ENCODE measurements at places on chromosomes 7 and 10.

GRCh38 chr10:100636848-100637553 lies 101.3 kb downstream of the HIF1AN start:
- DNase-seq: no peak

- peak; percentile 31 for DNase-seq
Observed at GRCh38 chr7:99579956-99580777, 17.9 kb upstream of the TMEM225B start.

- peak; percentile 63 for DNase-seq
Observed at GRCh38 chr10:72552857-72553256, 73.0 kb downstream of the MICU1 start.

DNA sequence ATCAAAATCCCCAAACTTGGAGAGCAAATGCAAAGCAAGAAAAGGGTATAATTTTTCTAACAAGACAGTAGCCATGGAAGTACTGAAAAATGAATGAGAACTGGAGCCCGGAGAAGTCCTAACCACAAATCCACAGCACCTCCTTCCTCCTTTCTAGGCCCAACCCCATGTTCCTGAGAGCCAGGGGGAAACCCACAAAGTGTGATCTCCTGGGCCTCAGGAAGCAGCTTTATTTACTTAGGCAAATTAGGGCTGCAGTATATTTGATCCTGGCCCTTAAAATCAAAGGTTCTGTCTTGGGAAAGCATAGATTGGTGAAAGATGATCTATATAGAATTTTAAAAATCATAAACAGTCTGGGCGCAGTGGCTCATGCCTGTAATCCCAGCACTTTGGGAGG lies 103.0 kb downstream of the DOCK4 start:
- DNase-seq: no peak

- peak; percentile 57 for DNase-seq
Observed at GRCh38 chr10:87593702-87594101, 66.0 kb upstream of the PAPSS2 start.

GRCh38 chr10:110502072-110502845 lies 4.6 kb downstream of the DUSP5 start:
- DNase-seq: no peak

GRCh38 chr10:21614000-21614399 lies 80.0 kb downstream of the MLLT10 start:
- DNase-seq: no peak

- no peak for DNase-seq
Observed at GRCh38 chr10:79378647-79379511, 31.6 kb downstream of the PPIF start.

GRCh38 chr7:2490181-2490651 lies 14.0 kb upstream of the GRIFIN start:
- DNase-seq: no peak

DNA sequence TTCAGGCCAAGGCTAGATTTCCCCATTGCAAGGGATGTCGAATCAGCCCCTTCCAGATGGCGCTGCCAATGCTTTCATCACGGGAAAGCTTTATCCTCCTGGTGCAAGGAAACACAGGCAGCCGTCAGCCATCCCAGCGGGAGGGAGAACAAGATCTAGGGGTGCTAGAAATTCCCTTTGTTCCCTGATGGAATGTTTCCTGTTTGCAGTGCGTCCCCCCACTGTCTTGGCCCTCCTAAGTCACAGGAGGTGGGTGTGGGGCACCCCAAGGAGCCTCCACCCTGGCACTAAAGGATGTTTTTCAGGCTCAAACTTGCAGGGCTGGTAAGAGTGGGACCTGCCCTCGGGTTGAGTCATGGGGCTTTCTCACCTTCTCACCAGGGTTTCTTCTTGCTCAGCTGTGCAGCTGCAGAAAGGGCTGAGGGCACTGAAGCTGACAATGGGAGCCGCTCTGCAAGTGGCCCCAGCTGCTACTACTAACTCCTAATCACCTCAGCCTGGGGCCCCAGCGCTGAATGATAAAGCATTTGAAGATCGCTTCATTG lies 103.6 kb downstream of the PRPF18 start:
- no peak for DNase-seq

DNA sequence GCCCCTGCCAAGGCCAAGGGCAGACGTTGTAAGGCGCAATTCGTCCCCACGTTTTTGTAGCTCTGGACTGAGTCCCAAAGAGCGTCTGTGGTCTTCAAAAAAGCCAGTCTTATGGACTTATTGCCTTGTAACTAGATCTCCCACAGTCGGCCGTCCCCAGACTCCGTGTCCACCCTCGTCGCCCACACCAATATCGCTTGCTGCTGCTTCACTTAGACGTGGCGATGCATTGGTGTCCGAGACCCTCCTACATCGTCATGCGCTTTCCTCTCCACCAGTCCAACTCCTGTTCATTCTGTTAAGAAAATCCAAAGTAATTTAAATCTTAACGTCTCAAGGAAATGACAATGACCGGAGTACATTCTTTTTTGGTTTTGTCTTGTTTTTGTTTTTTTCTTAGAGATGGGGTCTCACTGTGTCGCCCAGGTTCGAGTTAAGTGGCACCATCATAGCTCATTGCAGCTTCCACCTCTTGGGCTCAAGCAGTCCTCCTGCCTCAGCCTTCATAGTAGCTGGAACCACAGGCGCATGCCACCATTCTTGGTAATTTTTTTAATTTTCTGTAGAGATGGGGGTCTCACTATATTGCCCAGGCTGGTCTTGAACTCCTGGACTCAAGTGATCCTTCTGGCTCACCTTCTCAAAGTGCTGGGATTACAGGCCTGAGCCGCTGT lies 851 bp downstream of the KIFBP start:
- peak; percentile 9 for DNase-seq

DNA sequence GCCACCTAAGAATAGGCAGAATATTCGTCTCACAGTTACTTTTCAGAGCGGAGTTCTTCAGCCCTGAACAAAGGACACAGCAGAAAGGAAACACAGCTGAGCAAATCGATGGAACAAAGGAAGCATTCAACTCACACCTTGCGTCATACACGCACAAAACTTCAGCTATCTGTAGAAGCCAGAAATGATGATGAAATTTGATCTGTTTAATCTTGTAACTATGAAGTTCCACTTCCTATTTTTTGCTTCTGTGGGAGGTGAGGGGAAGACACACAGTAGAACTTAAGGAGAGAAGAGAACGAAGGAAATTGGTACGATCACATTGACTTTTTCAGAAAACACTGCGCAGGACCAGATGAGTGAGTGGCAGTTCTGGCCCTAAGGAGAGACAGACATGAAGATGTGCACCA lies 26.2 kb downstream of the FAM171A1 start:
- DNase-seq: no peak

- no peak for DNase-seq
Observed at GRCh38 chr7:44294325-44295069, 30.9 kb downstream of the CAMK2B start.

GRCh38 chr7:27872356-27873275 lies 132.7 kb downstream of the TAX1BP1 start:
- DNase-seq: peak; percentile 19

GRCh38 chr10:26642896-26643653 lies 54.4 kb upstream of the PDSS1 start:
- DNase-seq: no peak

DNA sequence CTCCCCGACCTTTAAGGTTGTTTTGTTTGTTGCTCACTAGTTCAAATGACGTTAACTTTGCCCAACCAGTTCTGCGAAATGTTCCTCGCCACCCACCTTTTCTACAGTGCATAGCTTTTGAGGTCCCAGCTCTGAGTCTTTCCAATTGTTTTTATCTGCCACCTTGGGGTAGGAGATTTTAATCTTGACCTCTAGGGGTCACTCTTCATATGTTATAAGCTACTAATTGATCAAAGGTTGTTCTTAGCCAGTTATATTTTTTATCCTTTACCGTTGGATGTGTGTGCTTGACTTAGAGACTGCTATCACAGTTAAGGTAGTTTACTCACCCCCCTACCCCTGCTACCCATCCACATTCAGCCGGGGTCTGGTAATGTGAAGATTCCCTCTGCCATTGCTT lies 372.4 kb downstream of the SUGCT start:
- DNase-seq: no peak

DNA sequence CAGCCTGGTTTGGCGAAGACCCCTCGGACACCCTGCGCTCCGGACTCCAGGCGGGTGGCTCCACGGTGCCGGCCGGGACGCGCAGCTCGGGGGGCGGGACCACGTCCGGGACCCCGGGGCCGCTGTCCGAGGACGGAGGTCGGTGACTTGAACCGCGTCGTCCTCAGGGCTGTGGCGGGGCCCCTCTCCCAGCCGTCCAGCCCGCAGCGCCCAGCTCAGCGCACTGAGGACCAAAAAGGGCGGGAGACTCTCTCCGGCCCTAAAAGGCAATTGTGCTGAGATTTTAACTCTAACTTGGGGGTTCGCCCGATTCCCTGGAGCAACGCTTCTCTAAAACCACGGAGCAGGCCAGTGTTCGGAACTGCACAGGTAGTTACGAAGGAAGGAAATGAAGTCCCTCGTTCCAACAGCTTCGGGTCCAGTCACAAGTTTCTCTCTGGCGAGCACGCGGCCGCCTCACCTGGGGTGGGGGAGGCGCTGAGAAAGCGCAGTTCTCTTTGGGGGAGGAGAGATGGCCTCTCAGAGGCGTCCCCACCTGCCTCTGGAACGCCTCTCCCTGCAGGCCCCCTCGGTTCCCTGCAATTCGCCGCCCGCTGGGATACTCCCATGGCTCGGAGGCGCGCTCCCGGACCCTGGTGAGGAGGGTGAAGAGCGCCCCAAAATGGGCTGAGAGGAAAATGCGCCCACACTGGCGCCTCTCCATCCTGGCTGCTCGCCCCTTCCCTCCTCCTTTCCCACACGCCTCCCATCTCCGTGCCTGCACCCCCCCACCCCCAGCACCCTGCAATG lies 352.7 kb downstream of the DNAJB6 start:
- no peak for DNase-seq

DNA sequence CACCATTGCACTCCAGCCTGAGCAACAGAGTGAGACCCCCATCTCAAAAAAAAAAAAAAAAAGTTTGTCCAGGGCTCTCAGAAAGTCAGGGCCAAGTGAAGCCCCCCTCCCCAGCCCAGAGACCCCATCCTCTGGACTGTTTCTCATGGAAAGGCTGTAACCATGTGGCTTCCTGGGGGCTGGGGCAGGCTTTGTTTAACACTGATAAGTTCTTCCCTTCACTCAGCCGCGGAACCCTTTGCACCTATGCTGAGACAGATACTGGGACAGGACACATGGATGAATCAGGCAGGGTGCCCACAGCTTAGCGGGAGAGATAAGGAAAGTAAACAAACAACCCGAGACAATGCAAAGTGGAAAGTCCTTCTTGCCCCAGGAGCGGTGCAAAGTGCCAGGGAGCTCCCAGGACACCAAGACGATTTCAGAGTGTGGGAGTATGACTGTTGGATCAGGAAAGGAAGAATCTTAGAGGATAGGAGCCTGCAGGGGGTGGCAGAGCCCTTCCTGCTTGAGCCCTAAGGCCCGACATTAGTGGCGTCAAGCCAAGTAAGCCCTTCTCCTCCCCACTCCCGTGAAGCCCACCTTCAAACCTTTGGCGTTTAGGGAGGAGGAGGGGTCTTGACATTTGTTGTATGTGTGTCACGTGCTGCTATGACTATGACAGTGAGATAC lies 11.6 kb downstream of the MLXIPL start:
- DNase-seq: peak; percentile 33

DNA sequence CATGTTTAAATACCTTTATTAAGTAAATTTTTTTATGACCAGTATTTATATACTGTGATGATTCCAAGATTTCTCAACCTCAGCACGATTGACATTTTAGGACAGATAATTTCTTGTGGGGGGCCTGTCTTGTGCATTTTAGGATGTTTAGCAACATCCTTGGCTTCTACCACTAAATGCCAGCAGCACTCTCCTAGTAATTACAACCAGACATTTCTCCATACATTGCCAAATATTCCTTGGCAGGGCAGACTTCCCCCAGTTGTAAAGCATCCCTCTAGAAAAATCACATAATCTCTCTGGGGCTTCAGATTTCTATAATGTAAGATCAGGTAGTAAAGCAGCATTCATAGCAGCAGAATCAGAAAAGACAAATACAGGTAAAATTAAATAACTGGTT lies 7.8 kb upstream of the LIPM start:
- DNase-seq: peak; percentile 10

GRCh38 chr10:5447056-5447455 lies 34.7 kb downstream of the NET1 start:
- DNase-seq: no peak

GRCh38 chr10:86199041-86199440 lies 167.6 kb downstream of the GRID1 start:
- DNase-seq: no peak

- no peak for DNase-seq
Observed at GRCh38 chr7:157335991-157336382, 817 bp upstream of the DNAJB6 start.

DNA sequence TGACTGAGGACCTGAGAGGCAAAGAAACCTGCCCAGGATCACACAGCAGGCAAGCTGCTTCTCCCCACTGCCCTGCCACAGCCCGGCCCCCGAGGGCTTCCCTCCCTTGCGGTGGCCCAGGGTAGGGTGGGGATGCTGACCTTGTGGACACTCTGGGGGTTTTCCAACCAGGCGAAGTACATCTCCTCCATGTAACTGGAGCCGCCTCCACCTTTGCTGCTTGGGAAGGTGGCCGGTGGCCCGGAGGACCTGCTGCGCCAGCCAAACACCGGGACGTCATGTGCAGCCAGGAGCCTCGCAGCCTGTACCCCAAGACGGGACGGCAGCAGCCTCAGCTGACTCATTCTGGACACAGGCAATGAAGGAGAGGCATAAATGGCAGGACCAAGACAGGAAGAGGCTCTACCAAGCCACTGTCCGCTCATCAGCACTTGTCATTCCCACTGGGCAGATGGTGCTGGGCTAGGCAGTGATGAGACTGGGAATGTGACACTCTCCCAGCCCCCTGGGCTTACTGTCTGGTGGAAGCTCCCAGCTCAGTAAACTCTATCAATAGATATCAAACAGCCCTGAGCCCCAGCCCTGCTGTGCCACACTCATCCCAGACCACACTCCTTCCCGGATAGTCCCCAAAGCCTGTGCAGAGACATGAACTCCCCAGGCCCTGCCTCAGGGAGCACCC lies 3.7 kb downstream of the OGDHL start:
- no peak for DNase-seq

- DNase-seq: no peak
Observed at GRCh38 chr7:139394540-139394939, 34.8 kb downstream of the LUC7L2 start.

GRCh38 chr10:2882628-2883027 lies 184.7 kb upstream of the PFKP start:
- no peak for DNase-seq

DNA sequence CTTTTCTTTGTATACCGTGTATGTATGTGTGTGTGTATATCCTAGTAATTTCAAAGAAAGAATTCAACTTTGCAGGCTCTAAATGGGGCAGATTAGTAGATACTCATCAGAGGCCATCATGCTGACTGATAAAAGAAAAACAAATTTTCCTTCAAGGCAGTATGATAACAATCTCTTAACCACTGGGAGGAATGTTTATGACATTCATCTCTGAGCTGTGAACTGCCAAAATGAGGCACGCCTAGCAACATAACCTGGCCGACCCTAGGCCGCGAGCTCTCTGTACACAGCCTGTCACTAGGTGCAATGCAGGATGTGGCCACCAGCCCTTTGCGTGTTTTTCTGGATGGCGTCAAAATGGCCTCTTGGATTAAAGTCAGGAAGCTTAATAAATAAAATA lies 343.7 kb upstream of the GALNT17 start:
- no peak for DNase-seq
